Hypothalamus (tissue), 51 donors: ENCODE measurements at places on chromosomes 5 and 9.

DNA sequence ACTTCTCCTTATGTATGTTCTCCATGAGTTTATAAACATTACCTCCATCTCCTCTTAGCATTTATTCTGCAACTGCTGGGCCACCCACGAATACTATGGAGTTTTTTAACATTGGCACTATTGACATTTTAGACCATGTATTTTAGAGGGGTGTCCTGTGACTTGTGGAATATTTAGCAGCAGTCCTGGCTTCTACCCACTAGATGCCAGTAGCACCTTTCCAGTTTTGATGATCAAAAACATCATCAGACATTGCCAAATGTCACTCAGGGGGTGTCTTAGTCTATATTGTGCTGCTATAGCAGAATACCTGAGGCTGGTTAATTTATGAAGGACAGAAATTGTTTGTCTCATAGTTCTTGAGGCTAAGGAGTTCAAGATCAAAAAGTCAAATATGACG, 187.5 kb upstream of the RORB start:
- no peak for DNase-seq

DNA sequence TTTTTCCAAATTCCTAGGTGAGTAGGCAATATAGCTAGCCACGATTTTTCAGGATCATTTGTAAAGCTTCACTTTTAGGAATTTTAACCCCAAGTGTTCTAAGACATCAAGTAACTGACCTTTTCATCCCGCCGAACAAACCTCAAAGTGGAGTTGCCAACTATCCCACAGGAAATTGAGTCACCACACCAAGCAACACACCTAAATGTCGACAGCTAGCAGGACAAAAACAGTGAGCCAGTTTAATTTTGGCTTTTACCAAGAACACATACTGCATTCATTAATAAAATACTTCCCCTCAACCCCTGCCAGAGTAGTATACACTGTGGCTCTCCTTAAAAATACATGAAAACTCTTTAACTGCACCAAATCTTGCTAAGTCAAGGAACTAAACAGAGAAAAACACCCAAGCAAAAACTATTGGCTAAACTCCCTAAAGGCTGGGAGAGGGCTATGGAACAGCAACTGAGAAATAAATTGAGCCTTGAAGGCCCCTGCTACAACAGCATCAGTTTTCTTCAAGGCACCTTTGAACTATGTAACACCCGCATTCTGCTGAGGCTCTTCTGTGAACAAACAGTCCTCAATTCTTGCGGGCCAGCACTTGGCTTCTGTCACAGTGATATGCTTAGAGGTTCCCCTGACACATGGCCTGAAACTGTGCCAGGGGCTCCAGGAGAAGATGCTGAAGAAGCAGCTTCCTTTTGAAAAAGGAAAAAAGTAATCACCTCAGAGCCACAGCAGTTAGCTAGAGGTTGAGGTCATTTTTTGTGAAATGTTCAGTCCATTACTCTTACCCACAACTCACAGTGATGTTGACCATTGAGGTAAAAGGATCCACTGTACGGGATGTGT, 459.6 kb downstream of the RAB3C start:
- no peak for DNase-seq

DNA sequence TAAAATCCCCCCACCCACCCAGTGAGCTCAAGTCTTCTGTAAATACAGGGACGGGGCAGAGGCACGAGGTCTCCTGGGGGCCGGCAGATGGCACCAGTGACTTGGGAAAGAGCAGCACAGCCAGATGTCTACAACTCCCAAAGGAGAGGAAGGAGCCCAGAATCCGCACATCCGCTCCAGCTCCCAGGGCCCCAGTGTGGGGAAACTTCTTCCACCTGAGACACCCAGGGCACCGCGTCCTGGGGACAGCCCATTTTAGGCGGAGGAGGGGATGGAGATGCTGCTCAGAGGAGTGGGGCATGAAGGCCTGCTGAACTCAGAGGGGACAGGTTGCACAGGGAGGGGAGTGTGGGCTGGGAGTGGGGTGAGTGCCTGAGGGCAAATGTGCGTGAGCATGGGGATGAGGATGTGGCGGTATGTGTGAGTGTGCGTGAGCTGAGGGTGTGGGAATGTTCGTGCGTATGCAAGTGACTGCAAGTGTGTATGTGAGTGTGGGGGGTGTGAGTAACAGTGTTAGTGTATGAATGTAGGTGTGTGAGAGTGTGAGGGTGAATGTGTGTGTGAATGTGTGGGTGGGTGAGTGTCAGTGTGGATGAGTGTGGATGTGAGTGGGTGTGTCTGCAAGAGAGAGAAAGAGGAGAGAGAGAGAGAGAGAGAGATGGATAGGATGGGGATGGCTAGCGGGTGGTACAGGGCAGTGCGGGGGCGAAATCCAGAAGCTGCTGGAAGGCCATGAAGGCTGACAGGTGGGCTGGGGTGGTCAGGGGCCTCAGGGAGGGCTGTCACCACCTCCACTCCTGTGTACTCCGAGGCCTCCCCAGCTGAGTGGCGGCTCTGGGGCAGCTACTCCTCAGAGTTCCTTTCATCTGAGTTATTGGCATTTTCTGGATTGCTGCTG, 63.5 kb downstream of the DUSP1 start:
- peak; percentile 15 for DNase-seq

DNA sequence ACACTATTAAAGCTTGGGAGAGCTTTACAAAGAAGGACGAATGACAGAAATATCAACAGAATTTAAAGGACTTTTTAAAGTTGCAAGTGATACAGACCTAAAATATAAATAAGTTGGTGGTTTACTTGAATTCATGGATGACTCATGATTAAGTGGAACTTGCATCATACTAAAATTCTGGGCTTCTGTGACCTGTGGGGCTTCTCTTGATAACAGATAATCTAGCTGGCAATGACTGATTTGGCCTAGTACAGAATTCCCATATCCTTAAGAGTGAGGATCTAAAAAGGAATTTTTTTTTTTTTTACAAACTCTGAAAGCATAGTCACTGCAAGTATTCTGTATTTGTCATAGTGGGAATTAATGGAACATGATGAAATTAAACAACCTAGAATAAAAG, 543.7 kb upstream of the SGCD start:
- DNase-seq, result no peak

DNA sequence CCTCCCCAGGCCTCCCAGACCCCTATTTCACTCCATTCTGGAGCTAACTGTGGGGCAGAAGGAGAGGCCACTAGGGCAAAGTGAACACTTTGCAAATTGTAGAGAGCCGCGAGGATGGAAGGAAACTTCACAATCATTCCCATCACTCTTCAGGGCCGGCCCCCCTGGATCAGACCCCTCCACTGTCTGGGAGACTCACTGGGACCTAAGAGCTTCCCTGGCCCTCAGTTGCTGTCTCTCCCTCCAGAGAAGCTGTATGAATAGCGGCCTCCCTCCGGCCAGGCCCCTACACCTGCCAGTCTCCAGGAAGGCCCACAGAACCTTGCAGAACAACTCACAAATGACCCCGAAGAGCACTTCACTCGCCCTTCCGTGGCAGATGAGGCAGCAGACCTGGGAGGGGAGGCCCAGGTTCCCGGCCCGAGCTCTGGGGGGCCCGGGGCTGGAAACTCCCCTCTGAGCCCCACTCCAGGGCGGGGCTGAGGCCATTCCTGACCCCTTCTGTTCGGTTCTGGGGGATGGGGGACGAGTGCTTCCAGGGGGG, 141.9 kb upstream of the IER5L start:
- DNase-seq, result no peak

DNA sequence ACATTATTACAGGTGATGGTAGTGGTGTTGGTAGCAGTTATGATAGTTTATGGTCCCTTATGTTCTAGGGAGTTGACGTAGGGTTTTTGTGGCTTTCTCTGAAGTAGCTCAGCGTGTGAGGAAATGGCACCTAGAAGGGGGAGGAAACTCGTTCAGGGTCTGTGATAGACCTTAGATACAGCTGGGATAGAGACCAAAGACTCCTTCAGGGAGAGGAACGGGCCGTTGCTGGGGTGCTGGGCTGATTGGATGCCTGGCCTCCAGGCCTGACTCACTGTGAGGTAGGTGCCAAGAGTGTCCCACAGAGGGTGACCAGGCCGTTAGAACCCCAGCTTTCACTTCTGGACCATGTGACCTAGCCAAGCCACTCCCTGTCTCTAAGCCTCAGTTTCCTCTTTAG, 96.6 kb downstream of the DAB2IP start:
- DNase-seq, result no peak

GRCh38 chr9:105751761-105752160, 57.4 kb downstream of the TMEM38B start:
- no peak for DNase-seq

DNA sequence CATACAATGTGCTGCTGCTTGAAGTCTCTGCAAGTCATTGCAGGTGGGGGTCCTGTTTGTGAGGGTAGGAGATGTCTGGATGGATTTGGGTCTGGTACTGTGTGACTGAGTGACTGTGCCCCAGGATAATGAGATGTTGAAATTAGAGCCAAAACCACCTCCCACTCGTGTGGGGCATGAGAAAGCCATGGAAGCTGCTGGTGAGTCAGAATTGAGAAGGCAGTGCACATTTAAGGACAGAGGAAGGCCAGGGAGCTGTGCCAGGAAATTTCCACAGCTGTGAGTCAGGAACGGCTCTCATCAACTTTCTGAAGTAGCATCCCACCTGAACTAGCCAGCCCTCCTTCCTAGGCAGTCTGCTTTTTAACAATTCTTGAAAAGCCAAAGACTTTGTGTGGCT, 229.8 kb downstream of the DRD1 start:
- no peak for DNase-seq

GRCh38 chr5:159339460-159339859, 9.2 kb upstream of the IL12B start:
- no peak for DNase-seq

GRCh38 chr5:146050086-146050485, 55.3 kb downstream of the PLAC8L1 start:
- DNase-seq, result no peak

DNA sequence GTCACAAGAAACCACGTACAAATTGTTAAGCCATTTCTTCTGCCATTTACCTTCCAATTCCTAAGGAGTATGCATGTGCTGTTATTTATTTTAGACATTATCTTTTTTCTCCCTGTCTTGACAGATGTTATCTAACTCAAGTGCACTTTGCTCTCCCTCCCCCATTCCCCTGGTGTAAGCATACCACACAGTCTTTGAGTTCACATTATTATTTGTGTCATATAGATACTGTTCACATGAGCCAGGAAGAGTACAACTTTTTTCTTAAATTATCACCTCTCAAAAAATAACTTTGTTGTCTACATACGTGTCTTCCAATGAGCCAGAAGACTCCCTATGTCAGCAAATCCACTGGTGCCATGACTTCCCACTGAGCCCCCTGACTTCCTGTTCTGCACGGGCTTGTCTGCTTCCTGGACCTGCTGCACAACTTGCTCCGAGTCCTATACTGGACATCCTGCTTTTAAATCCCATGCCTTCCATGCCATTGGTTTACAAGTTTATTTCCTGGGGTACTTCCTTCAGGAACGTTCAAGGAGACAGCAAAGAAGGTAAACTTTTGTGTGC, 19.9 kb upstream of the FAM120A start:
- no peak for DNase-seq

DNA sequence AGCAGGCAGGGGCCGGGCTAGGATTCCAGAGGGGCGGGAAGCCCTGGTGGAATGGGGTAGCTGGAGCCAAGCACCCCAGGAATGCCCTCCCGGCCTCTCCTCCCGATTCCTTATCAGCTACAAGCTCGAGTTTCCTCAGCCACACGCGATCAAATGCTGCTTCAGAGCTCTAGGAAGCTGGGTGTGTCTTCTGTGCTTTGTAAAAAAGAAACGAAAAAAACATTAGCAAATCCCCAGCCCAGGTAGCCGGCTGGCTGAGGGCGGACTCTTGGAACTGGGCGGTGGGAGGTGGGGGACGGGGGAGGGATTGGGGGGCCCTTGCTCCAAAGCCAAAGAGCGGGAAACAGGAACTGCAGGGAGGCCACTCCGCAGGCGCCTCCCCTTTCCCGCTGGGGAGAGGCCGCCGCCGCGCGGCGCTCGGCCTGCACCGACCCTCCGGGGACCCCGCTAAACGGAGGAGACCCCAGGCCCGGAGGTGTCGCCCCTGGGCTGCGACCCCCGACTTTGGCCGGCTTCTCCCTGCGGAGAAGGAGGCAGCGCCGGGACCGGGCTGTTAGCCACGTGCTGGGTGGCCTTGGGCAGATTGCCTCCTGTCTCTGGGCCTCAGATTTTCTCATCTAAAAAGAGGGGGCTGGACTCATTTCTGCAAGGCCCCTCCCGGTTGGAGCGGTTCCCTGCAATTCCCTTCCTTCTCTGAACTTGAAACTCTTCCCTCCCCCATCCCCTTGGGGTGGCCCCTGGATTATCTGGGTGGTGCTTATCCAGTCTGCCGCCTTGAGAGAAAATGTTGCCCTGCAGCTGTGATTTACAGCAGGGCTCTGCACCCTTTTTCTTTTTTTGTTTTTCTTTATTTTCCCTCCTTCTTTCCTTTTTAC, 40.9 kb upstream of the FABP6 start:
- DNase-seq, result peak; percentile 22

DNA sequence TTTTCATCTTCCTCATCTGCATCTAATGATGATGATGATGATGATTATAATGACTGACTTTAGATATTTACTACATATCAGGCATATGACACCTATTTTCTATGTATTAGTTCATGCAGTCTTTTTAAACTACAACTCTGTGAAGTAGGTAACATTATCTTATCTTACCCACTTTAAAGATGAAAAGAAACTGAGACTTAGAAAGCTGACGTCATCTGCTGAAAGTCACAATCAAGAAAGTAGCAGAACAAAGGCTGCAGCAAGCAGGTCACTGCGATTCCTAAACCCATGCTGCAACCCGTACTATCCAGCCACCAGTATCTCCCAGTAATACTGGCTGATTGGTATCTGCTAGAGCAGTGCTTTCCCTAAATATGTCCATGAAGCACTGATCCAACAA, 40.1 kb upstream of the INSYN2B start:
- DNase-seq, result no peak

GRCh38 chr9:113520109-113520642, 56.6 kb downstream of the RGS3 start:
- no peak for DNase-seq

DNA sequence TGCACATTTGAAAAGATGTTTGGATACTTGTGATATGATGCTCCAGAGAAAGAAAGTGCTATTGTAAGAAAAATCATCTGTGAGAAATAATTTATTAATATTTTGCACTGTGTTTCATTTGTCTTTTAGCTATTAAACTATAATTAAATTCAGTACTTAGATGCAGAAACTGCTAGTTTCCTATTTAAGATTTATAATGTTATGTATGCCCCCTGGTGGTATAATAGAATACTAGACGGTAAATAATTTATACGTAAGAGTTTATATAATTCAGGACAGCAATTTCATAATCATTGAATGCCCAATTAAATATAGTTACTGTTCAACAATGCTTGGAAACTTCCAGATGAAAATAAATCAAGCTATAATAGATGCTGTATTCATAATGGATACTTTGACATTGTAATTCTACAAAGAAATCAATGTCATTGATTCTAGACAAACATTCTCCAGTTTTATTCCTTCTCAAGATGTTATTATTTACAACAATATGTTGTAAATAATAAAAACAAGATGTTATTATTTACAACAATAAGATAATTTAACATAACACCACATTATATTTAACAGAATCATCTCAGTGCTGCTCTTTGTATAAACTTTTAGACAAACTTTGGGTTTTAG, 101.0 kb downstream of the TMEM232 start:
- no peak for DNase-seq

GRCh38 chr5:55286411-55286933, 21.0 kb downstream of the DHX29 start:
- no peak for DNase-seq
